ENCODE measurements at places on chromosomes 13 and 19. TPM values are rescaled to one million over a fixed set of nuclear protein-coding genes. Genes with fewer than 3 reads are reported as not detected.

Gene ATP7B
- 2.0 TPM for polyA plus RNA-seq

Gene KLK3
- 1.6 TPM for polyA plus RNA-seq

Gene PRDX2
- polyA plus RNA-seq = 664 TPM

Gene SEMA6B
- polyA plus RNA-seq = 2.6 TPM

Gene COX6B2
- polyA plus RNA-seq = 0.62 TPM

Gene DPF1
- polyA plus RNA-seq = not detected

Gene MED26
- polyA plus RNA-seq = 3.6 TPM

Gene NLRP7
- polyA plus RNA-seq = not detected

Gene APOE
- polyA plus RNA-seq = 2,837 TPM

Gene ZNF443
- polyA plus RNA-seq = 4.1 TPM

Gene IL11
- 0.37 TPM for polyA plus RNA-seq

Gene SLC1A6
- not detected for polyA plus RNA-seq

Gene BEST2
- not detected for polyA plus RNA-seq

Gene TTYH1
- polyA plus RNA-seq = 1.9 TPM

Gene PSG11
- not detected for polyA plus RNA-seq

Gene RXFP2
- polyA plus RNA-seq = not detected

Gene PLIN5
- polyA plus RNA-seq = 21.2 TPM

Gene ATP4A
- not detected for polyA plus RNA-seq

Gene RNF113B
- not detected for polyA plus RNA-seq

Gene NLRP5
- not detected for polyA plus RNA-seq

Measured in kidney (tissue), 22 donors.